ENCODE measurements at places on chromosomes 2 and 18.

- DNase-seq: no peak
Measured at GRCh38 chr18:3444954-3445353, 5.0 kb upstream of the TGIF1 start.

- no peak for DNase-seq
Measured at GRCh38 chr2:28620291-28620793, 124.5 kb downstream of the PLB1 start.

GRCh38 chr18:30175061-30175574 is 867.4 kb downstream of the DSC3 start:
- no peak for DNase-seq

DNA sequence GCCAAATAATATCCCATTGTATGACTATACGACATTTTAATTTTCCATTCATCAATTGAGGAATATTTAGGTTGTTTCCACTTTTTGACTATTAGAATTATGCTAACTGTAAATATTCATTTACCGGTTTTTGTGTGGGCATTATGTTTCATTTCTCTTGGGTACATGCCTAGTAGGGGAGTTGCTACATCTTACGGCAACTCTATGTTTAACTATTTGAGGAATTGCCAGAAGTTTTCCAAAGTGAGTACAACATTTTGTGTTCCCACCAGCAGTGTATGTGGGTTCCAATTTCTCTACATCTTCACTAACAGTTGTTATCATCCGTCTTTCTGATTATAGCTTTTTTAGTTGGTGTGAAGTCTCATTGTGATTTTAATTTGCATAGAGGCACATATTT is 1.6 kb upstream of the KDSR start:
- no peak for DNase-seq

GRCh38 chr2:222715742-222716141 is 44.3 kb downstream of the MOGAT1 start:
- no peak for DNase-seq

DNA sequence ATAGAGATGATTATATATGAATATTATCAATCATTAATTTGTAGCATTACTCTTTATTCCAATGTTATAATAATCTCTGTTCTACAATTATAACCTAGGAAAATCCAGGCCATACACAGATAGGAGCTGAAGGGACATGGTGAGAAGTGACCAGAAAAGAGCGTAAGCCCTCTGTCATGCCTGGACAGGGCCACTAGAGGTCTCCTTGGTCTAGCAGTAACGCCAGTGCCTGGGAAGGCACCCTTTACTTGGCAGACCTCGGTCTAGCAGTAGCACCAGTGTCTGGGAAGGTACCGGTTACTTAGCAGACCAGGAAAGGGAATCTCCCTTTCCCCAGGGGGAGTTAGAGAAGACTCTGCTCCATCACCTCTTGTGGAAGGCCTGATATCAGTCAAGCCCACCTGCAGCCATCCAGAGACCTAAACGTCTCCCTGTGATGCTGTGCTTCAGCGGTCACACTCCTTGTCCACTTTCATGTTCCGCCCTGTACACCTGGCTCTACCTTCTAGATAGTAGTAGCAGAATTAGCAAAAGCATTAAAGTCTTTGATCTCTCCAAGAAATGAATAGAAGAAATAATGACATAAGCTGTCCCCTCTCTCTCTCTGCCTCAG is 447.5 kb upstream of the FSIP2 start:
- no peak for DNase-seq

- DNase-seq: no peak
Measured at GRCh38 chr2:222057347-222058073, 241.3 kb downstream of the PAX3 start.

DNA sequence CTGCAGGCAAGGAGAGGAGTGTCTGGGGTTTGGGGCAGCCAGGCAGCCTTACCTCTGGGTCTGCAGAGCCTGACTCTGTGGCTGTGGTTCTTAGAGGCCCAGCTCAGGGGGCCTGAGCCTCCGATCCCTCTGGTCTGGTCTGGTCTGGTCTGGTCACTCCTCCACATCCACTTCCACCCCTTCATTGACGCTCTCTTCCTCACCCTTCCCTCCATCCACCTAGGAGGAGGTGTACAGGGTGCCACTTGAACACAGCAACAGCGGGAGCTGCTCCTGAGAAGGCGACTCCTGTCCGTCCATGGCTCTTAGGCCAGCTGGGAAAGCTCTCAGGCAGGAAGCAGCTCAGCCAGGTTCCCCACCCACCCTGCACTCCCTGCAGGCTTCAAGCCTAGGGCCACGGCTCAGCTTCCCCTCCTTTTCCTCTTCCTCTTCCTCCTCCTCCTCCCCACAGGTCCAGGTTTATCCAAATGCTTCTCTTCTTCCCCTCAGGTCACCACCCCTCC is 16.9 kb downstream of the GPR55 start:
- no peak for DNase-seq

GRCh38 chr2:126699716-126700581 is 44.0 kb downstream of the GYPC start:
- DNase-seq: no peak
